Epithelial cell of esophagus (primary cell): ENCODE measurements at places on chromosomes 12 and 14.

DNA sequence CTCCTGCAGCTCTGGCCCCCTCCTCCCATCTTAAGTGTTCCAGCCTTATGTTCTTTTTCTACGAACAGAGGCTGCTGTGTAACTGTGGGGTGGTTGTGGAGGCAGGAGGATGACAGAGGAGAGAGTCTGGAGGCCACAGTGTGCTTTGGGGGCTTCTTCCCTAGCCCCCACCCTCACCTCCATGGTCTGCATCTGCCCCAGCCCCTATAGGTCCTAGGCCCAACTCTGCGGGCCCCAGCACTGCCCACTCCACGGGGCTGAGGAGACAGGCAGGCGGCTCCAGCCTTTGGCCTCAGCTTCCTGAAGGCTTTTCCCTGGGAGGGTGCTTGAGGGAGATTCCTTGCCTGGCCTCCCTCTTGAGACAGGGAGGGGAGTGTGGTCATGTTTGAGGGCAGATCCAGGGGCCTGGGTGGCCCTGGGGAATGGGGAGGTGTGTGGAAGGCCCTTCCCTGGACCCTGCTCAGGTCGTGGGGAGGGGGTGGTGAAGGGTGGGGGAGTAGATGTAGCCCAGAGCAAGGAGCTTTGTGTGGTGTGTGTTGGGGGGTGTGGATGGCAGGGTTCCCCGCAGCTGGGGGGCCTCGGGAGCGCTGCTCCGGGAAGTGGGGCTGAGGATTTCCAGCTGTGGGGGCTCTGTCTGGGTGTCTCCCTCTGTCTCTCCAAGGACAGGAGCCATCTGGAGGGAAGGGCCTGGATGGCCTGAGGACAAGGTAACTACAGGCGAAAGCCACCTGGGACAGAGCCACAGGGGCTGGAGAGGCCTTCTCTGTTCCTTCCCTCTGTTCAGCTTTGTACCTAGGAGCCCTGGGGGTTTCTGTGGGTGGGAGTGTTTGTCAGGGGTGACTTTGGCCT, 1.1 kb downstream of the SMIM41 start:
- no peak for DNase-seq

- peak; percentile 91 for DNase-seq
Measured at GRCh38 chr14:21771671-21772070, 98.1 kb upstream of the OR4E1 start.

DNA sequence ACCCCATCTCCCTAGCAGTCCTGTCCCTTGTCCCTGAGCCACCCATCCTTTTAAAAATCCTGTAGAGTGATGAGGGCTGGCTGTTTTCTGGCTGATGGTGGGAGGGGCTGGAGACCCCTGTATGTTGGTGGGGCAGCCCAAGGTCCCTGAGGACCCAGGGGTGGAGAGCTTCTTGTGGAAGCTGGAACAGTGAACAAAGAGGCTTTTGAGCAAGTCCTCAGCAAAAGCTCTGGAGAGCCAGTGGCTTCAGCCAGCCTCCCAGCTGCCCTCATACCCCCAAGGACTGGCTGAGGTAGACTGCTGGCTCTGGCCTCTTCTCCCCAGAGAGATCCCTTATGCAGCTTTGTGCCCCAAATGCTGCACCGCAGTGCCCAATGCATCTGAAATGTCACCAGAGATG, 29.2 kb upstream of the COL2A1 start:
- no peak for DNase-seq

DNA sequence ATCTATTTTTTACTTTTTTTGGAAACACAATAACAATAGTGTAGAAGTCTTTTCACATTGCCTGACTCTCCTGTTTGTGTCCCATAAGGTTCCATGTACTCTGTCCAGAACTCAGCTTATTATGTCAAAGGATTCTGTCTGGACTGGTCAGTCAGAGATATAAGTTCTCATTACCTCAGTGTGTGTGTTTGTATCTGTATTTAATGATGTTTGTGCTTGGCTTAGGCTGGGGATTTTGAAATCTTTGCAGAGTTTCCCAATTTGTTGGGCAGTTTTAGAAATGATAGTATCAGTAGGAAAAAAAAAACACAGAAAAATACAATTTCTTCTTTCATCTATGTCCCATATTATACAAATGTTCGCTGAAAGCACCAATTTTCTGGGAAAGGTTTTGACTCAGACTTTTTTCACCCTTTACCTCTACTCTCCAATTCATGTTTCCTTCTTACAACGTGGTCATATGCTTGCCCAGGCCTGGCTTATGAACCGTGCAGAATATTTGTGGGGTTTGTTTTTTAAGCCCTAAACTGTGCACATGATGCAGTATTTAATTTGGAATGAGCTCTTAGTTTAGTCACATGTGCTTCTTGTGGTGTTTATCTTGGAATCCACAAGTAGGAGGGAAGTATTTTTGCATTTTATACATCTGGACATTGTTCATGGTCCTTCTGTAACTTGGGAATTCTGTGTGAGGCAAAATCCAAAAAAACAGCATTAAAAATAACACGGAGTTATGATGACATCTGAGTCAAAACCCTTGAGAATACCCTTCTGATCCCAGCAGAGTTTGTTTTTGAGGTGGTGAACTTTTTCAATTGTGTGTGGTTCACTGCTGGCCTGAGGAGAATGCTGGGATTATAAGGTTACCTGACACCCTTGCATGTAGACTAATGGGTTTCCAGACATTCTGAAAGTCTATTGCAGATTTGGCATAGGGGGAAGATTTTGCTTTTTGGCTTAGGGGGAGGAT, 121.2 kb downstream of the RAD51B start:
- no peak for DNase-seq

DNA sequence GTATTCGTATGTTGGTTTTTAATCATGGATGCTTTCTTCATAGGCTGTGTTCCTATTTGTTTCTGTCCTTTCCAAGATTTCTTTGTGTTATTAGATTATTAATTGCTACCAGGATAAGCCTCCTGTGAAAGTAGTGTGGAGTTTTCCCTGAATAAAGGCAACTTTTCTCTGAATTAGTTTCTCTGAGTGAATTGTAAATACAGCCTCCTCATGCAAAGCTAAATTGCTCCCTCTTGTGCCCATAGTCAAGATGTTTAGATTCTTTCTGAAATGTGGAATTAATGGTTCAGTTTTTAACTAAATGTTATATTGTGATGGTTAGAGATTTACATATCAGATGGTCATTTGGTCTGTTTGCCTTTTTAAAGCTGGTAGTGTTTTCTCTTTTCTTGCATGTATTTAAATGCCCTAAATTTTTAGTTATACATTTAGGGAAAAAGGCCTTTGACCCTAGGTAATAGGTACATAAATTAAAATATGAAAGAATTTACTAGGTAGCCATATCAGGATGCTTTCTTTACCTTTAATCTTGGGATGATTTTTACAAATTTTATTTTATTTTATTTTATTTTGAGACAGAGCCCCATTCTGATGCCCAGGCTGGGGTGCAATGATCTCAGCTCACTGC, 8.9 kb downstream of the APAF1 start:
- peak; percentile 63 for DNase-seq

DNA sequence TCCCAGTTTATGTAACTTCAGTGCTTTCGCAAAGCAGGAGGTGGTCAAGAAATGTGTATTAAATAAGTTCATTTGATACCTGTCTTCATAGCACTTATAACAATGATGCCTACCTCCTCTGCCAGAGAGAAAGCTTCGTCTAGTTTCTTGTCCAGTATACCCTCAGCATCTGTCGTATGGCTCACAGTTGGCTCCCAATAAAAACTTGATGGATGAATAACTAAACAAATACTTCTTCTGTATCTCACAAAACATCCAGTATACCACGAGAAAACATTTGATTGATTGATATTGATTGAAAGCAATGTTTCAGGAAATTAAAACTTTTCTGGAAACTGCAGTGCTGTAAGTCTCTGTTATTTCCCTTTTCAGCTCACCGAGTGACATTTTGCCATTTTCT, 26.9 kb upstream of the PTGDR start:
- DNase-seq: no peak

- DNase-seq: no peak
Measured at GRCh38 chr12:54603872-54604271, 15.4 kb upstream of the PPP1R1A start.

DNA sequence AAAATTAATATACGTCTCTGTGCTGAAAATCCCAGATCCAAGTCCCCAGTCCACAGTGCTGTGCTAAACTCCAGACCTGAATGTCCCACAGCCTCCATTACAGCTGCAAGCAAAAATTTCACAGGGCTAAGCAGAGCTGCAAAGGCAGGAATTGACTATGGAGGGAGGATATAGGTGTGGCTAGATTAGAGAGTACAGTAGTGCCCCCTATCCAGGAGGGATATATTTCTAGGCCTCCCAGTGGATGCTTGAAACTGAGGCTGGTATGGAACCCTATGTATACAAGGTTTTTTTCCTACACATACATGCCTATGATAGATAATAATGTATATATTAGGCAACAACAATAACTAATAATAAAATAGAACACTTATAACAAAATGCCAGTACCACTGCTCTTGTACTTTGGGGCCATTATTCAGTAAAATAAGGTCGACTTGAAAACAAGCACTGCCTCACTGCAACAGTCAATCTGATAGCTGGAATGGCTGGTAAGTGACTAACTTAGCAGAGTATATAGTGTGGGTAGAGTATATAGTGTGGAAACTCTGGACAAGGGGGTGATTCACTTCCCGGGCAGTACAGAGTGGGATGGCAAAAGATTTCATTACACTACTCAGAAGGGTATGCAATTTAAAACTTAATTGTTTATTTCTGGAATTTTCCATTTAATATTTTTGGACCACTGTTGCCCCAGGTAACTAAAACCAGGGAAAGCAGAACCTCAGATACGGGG, 82.7 kb downstream of the C14orf132 start:
- no peak for DNase-seq

GRCh38 chr12:100566887-100567637, 6.4 kb upstream of the GAS2L3 start:
- peak; percentile 13 for DNase-seq

GRCh38 chr14:77782202-77782601, 17.7 kb upstream of the ADCK1 start:
- DNase-seq: no peak

DNA sequence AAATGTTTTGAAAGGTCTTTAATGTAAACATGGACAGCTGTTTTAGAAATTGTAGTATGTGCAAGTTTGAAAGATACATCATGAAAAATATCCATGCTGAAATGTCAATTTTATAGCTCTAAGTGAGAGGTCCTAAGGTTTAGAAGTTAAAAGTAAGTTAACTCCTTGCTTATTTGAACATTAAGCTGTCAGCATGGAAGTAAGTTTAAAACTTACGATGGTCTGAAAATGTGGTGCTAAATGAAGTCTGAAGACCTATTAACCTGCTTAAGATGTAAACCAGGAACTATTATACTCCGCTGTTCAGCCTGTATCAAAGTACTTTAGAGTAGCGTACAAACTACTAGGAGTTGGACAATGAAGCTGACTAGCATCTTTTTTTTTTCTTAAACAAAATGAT, 1082.4 kb downstream of the TMTC2 start:
- no peak for DNase-seq

DNA sequence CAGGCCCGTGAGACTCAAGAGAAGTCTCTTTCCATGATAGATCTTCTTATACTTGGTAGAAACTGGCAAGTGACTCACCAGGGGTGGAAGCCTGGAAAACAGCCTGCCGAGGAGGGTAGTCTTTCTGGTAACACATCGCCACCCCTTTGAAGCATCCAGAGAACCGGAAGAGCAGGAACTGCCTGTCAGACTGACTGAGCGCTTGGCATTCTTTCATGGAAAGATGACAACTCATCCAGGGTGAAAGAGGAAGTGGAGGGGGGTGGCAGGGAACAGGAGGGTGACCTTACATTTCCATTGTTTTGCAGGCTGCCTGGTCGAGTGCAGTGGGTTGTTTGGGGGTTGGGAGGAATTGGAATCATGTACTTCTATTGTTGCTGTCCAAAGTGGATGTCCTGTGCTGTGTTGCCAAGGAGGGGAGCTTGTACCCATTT, 34.5 kb downstream of the PRKCH start:
- DNase-seq: peak; percentile 99

- peak; percentile 10 for DNase-seq
Measured at GRCh38 chr12:95838125-95838524, 20.6 kb upstream of the SNRPF start.

DNA sequence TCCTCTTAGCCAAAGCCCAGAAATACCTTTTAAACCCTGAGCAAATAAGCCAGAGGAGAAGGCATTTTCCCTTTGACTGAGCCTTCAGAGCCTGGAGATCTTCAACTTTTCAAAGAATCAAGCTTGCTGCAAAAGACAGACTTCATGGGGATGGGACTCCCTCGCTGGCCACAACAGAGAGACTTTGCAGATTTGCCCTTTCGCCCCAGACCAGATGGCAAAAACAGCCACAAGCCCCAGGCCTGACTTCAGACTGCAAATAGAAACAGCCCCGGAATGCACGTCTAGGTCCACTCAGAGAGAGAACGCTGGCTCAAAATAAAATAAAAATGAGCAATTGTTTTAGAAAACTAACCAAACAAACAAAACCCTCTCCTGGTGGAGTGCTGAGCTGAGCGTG, 114.6 kb upstream of the MED13L start:
- DNase-seq: no peak

DNA sequence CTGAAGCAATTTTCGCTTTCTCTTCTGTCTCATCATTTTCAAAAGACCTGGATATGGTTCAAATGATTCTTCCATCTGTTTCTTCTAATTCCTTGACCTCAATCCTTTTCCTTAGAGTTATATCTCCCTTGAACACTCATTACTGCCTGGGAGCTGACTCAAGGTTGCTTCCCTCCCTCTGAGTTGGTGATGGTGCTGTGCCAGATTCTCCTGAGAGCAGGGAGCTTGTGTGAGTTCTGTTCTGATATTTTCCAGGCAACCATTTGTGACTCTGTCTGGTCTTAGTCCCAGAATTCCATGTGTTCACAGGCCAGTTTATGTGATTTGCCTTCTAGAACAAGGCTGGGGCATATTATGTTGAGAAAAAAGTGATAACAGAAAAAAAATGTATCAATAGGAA, 505.1 kb upstream of the SYT1 start:
- peak; percentile 4 for DNase-seq

GRCh38 chr12:62640910-62641448, 174.4 kb downstream of the MON2 start:
- DNase-seq: no peak

DNA sequence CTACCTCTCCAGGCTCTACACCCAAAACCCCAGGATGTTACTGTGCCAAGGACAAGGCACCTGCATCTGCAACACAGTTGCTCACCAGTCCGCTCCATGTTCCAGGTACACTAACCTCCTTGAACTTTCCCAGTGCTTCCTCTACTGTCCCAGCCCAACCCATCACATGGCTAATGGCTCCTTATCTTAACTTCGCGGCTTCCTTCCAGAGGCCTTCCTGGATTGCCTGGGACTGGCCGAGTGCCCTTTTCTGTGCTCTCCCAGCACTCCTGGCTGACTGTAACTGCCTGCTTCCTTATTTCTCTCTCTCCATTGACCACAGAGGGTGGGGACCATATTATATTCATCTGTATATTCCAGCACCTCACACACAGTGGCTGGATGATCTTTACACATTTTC, 20.9 kb downstream of the POMT2 start:
- DNase-seq: no peak

GRCh38 chr12:104889735-104890134, 68.4 kb downstream of the SLC41A2 start:
- DNase-seq: no peak

- DNase-seq: no peak
Measured at GRCh38 chr12:121059031-121059898, 20.2 kb upstream of the OASL start.

GRCh38 chr12:67761566-67761965, 113.0 kb downstream of the DYRK2 start:
- DNase-seq: no peak
